Fibroblast of mammary gland (primary cell): ENCODE measurements at places on chromosomes 13 and 19.

DNA sequence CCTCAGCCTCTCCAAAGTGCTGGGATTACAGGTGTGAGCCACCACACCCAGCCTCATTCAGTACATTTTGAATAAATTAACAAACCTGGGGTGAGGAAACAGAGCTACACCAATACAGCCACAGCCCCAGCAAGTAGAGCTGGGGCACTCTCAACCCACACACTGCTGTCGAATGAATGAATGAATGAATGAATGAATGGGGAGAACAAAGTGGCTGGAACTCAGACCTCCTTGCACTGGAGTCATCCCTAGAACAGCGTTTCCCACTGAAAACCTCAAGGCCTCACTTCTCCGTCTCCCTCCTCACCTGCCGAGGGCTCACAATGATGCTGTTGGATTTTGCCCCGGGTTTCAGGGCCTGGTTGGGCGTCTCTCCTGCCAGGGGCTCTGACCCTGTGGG is 2.8 kb downstream of the ERCC1 start:
- DNase-seq, result no peak

DNA sequence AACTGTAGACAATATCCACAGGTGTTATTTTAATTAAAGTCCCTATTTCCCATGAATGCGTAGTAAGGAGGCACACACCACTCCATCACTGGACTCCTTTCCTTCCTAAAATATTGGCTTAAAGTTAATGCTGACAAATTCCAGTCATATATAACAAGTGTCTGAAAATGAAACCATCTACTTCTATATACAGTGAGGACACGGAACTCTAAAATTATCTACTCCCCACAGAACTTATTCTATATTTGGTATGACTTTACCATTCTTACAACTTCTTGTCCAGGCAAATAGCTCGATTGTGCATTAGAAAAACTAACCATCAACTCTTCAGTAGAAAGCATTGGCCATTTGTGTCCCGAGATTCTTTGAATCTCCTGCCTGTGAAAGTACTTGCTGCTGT is 1560.2 kb downstream of the EFNB2 start:
- no peak for DNase-seq

GRCh38 chr19:33293255-33294057 is 8.9 kb downstream of the CEBPA start:
- DNase-seq, result peak; percentile 85

- peak; percentile 75 for DNase-seq
Measured at GRCh38 chr19:5718579-5719273, 1.2 kb downstream of the LONP1 start.

DNA sequence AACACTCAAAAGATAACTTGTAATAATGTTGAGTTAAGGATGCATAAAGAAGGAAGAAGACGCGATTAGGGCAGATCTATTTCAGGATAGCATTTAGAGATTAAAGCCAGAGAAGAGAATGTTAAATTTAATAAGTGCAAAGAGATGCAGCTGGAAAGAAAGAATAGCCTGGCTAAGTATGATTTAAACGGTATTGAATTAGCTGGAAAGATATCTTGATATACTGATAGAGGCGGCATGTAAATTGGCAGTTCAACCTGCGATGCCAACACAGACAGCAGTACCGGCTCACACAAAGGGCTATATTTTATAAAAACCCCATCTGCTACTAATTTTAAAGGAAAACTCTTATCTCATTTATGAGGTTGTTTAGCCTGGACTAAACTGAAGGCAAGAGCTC is 121.4 kb downstream of the ENOX1 start:
- no peak for DNase-seq

DNA sequence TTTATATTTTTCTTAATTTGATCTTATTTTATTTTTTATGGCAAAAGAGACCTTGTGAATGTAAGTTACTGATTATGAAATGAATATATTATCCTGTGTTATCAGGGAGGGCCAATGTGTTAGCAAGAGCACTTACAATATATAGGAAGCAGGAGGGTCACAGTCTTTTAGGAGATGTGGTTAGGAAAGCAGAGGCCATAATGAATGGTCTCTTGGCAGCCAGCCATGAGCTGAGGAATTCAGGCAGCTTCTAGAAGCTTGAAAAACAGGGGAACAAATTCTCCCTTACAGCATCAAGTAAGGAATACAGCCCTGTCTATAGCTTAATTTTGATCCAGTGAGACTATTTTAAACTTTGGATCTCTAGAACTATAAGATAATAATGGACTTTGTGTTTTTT is 2374.6 kb downstream of the PCDH9 start:
- DNase-seq, result peak; percentile 1

- no peak for DNase-seq
Measured at GRCh38 chr19:19140476-19140875, 2.2 kb upstream of the TMEM161A start.

- DNase-seq, result no peak
Measured at GRCh38 chr13:82412749-82413148, 1469.5 kb downstream of the SLITRK1 start.

- DNase-seq, result no peak
Measured at GRCh38 chr19:41895745-41896580, 13.0 kb downstream of the ARHGEF1 start.

DNA sequence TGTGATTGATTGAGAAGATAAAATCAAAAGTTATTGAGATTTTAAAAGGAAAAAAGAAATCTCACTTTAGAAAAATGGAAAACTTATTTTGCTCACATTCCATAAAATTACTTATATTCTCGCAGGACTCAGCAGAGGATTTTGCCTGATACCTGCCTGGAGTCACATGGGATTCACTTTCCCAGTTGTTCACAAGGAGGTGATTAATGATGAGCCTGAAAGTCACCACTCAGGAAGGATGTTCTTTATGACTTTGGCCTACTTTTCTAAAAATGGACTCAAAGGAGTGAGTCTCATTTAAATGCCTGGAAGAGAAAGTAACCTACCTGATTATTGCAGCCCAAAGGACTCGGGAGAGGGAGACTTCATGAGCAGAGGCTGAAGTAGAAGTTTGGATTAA is 34.5 kb upstream of the FAM216B start:
- peak; percentile 86 for DNase-seq

- DNase-seq, result no peak
Measured at GRCh38 chr19:843180-843835, 2.5 kb downstream of the PRTN3 start.

DNA sequence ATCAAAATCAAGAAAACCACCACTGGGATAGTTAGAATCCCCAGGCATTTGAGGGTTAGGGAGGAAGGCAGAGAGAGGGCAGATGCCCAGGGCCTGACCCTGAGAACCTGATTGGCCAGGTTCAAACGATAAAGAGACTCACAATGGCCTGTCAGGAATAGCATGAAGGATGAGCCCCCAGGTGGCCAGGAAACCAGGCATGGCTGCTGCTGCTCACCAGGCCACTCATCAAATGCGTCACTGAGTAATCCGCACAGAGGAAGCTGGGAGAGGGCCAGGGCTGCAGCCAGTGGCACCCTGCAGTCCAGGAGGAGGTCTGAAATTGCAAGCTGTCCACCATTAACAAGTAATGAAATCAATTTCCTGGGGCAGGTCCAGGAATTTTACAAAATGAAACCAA is 111.3 kb downstream of the KATNAL1 start:
- peak; percentile 48 for DNase-seq

GRCh38 chr19:11159598-11160439 is 4.2 kb upstream of the SPC24 start:
- peak; percentile 66 for DNase-seq

GRCh38 chr13:30465343-30465592 is 468 bp downstream of the HMGB1 start:
- no peak for DNase-seq

GRCh38 chr13:95020298-95020987 is 280.8 kb downstream of the ABCC4 start:
- DNase-seq, result peak; percentile 66

DNA sequence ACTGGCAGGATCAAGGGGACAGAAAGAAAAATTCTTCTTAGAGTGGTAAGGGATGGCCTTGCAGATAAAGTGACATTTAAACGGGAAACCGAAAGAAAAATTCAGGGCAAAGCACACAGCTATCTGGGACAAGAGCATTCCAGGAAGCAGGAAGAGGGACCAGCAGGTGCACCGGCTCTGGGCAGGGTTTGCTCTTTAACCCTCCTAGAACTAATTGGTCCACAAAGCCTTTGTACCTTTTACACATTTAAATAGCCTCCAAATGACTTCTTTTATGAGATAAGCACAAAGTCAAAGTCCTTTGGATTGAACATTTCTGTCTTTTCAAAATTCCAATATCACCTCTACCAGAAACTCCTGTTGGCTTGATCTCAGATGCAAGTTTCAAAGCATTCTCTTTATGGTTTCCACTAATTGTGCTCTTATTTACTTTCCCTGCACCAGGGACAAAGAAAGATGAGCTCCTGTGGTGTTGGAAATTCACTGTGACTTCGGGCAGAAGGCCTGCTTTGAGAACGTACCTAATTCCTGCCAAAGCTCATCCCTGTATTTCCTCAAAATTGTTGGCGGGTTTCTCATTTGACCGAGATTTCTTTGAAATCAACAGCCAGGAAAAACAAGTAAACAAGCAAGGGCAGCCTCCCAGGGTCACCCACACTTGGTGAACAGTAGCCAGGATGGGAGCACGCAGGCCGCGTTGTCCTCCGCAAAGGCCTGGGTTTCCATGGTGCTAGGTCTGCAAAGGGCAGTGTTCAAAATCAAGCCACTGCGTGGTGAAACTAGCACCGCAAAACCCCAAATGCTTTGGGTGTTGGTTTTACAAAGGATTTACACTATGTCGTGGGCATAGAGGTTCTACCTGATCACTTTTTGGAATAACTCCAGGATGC is 98.6 kb downstream of the IRS2 start:
- DNase-seq, result no peak

DNA sequence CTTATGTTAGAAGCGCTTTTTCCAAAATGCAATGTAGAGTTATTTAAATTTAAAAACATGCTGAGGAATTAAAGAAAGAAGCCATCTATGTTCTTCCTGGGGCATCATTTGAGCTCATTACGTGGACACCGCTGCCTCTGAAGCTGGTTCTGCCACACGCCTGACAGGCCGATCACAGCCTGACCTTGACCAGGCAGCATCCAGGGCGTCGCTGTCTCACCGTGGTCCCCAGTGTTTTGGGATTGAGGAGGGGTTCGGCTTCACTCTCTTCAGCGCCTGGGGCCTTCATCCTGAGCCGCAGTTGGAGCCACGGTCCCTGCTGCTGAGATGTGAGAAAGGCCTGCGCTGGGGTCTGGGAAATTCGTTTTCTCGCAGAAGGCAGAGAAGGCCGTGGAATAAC is 64.0 kb downstream of the ATP11A start:
- no peak for DNase-seq

DNA sequence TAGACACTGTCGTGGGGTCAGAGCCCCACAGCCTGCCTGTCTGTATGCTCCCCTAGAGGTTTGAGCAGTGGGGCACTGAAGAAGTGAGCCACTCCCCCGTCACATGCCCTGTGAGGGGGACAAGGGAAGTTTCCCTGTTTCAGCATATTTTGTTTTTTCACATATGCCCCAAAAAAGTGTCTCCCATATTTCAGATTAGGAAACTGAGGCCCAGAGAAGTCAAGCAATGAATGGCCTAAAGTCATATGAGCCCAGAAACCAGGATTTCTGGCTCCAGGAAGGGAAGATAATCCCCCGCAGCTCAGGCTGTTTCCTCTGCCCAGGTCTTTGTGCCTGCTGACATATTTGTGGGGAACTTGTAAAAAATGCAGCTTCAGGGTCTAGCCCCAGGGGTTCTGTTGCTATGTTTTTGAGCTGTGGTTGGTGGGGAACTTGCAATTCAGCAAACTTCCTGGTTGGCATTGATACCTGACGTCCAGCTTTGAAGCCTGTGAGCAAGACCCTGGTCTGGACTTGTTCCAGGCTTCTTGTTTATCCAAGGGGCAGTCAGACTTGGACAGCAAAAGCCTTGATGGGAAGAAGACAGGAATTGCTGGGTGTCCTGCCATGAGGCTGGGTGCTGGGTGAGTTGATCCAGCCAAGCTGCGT is 9.5 kb downstream of the RASL11A start:
- DNase-seq, result no peak

GRCh38 chr13:49998714-49999624 is 2.1 kb downstream of the TRIM13 start:
- no peak for DNase-seq

DNA sequence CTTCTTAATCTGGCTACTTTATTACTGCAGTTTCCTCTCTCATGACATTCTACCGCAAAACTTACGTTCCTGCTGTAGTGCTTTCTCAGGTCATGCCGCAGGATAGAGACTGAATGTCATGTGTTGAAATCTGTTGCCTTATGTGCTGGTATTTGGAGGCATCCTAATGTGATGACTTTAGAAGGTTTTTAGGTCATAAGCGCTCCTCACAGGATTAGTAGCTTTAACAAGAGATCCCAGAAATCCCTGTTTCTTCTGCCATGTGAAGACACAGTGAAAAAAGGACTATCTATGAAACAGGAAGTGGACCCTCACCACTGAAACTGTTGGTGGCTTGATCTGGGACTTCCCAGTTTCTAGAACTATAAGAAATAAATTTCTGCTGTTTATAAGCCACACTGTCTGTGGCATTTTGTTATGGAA is 209.3 kb downstream of the LACC1 start:
- DNase-seq, result no peak

- DNase-seq, result peak; percentile 85
Measured at GRCh38 chr19:55418185-55418584, 10.6 kb upstream of the UBE2S start.

DNA sequence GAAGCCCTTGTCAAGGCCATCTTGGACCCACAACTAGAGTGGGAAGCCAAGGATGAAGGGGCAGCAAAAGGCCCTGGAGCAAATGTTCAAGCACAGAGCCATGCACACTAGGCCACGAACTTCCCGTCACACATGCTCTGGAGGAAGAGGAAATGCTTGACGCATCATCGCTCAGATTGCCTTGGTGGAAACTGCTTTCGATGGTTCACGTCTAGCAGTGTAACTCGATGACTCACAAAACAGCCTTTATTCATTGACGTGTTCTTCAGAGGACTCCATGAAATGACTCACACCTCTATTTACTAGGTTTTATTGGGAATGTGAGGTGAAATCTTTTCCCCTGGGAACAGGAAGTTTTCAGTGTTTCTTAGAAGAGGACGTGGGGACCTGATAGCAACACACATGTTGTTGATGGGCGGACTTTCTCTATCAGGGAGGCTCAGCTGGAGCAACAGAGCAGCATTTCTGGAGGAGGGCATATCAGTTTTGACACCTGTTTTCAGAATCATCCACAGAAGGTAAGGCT is 79.8 kb upstream of the FLT1 start:
- peak; percentile 100 for DNase-seq

- no peak for DNase-seq
Measured at GRCh38 chr19:2012941-2013682, 2.4 kb downstream of the BTBD2 start.

GRCh38 chr13:79742923-79743322 is 262.0 kb downstream of the NDFIP2 start:
- DNase-seq, result no peak

DNA sequence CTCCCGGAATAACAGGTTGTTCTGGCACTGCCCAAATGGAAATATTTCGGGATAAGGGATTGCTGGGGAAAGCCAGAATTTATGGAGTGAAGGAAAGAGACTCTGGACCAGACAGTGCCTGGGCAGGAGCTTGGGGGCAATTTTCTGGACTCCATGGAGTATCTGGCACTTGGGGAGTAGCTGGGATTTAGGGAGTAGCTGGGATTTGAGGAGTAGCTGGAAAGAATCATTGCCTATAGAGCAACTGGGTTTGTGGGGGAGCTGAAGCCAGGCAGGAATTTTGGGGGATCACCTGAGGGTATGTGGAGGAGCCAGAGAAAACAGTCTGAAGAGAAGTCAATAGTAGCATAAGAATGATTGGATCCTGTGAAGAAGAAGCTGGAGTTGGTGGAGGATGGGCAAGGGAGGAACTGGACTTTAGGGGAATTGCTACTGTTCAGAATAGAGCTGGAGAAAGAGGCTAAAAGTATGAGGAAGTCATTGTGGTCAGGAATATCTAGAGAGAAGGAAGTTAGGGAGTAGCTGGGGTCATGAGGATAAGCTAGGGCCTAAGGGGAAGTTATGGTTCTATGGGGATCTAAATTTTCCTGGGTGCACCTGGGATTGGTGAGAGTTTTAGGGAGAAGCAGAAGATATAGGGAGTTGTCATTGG is 14.8 kb downstream of the FSD1 start:
- no peak for DNase-seq
